Urothelium cell line (cell line): ENCODE measurements at places on chromosomes 16 and 17.

- no peak for DNase-seq
Observed at GRCh38 chr16:87976665-87977064, 25.4 kb downstream of the BANP start.

- DNase-seq: peak; percentile 64
Observed at GRCh38 chr16:69566240-69566980, 644 bp downstream of the NFAT5 start.

DNA sequence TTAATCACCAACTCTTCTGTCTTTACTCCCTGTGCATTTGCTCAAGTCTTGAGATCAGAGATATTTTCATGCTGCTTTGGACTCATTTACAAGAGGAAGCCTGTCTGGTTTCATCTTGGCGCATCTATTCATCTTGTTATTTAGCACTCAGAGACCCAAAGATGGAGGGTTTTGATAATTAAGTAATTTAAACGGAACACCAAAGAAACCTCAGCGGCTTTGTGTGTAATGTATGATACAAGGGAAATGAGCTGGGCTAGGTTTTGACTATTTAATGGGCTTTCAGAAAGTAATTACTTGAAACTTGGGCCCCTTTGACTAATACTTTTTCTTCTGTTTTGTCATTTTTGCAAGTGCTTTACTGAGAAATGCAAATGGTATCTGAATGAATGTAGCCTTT is 66.2 kb upstream of the CACNG3 start:
- no peak for DNase-seq

GRCh38 chr16:4081521-4082021 is 34.7 kb downstream of the ADCY9 start:
- DNase-seq: no peak

DNA sequence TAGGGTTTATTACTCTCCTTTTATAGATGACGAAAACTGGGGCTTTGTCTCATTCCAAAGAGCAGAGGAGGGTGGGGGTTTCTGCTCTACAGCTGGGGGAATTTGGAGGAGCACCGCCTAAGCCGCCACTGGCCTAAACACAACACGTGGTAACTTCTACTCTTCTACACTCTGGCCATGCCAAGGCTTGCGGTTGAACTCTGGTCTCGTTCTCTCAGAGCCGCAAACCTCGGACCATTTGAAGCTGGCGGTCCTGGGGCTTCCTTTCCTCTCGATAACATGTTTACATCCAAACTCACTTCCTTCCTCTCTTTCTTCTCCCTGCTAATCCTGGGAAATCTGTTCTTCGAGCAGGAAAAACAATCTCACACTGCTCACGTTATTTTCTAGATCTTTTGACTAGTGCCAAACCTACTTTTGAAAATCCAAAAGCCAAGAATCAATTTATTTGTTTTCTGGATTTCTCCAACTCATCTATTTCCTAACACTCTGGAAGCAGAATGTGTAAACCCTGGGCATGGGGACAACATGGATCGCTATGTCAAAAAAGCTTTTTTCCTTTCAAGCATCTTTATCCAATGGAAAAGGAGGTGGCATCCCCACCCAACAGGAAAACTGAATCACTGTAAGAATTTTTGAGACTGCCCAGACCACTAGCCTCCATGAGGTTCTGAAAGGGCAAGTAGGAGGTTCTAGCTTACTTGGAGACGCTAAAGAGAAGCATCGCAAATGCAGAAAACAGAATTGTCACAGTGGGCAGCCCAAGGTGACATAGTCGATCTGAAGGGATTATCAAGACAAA is 13.6 kb upstream of the EEF2K start:
- DNase-seq: no peak

- DNase-seq: no peak
Observed at GRCh38 chr16:56569971-56570370, 5.1 kb downstream of the MT4 start.

DNA sequence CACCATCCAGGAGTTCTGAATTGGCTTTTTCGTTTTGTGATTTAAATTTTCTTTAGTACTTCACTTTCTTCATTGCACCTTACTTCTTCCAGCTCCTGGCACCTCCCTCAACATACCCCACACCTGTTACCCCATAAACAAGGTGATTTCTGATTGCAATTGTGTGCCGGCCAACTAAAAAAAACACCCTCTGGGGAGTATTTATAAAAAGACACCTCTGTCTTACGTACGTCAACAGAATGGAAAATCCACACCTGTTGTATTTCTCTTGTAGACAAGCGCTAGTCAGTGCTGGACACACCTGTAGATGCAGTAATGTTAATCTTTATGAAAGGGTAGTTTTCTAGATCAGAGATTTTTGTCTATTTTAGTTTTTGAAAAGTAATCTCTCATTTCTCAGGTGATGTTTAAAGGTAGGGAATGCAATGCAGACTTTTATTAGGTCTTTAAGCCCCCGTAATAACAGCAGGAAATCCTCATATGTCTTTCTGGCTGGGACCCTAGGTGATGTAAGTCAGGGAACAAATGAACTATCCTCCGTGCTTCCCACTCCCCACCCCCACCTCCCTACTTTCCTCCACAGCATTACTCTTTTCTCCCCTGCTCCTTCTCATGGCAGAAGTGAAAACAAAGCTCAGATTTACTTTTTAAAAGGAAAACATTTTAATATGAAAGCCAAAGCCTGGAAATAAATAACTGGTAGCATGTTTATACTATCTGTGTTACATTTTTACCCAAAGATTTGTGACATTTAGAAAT is 4.2 kb downstream of the MSI2 start:
- DNase-seq: no peak
